Stimulated activated CD4-positive, alpha-beta T cell treated with anti-CD3 and anti-CD28 coated beads, Interleukin-1b, Interleukin-23, amount 100 ng/mL, for 48 hours (primary cell): ENCODE measurements at places on chromosomes 1 and 21.

- no peak for DNase-seq
These were observed 26.4 kb downstream of the NPHS2 start for GRCh38 chr1:179549368-179549700.

DNA sequence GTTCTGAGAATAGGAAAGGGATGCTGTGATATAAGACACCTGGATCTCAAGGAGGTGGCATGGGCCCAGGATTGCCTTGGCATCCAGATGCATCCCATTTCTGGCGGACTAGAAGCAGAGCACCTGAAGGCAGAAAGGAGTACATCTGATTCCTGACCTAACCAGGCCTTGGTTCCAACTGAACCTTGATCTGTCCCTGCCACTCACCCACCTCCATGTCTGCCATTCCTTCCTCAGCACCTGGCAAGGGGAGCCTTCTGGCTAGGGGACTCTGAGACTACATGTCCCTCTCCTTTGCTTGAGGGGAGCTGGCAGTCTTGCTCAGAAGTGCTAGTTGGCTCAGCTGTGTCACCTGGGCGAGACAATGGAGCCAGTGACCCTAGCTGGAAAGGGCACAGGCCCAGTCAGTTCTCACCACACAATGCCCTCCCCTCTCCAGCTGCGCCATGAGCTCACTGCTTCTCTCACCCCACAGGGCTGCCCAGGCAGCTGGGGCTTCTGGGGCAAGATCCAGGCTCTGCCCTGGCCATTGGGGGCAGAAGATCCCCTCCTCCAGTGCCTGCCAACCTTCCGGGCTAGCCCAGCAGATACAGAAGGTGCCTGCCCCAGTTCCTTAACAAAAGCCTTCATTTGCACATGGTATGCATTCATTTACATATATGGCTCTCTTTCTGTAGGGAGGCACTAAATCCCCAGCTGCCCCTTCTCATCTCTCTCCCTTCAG is 2.9 kb downstream of the IGSF8 start:
- DNase-seq: no peak

DNA sequence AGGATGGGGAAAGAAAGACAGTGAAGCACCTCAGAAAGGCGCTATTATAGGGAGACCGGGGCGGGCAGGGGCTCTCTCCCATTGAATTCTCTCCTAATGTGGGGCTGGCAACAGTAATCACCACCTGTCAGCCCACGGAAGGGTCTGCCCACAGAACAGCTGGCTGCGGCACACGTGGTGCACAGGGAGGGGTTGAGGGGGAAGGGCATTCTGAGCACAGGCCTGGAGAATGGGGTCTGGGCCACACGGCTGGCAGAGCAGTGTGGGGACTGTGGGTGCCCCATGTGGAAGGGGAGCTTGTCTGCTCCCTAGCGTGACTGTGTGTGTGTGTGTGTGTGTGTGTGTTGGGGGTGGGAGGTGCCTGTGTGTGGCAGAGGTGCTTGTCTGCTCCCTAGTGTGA is 4.1 kb downstream of the OLFML3 start:
- DNase-seq: no peak

DNA sequence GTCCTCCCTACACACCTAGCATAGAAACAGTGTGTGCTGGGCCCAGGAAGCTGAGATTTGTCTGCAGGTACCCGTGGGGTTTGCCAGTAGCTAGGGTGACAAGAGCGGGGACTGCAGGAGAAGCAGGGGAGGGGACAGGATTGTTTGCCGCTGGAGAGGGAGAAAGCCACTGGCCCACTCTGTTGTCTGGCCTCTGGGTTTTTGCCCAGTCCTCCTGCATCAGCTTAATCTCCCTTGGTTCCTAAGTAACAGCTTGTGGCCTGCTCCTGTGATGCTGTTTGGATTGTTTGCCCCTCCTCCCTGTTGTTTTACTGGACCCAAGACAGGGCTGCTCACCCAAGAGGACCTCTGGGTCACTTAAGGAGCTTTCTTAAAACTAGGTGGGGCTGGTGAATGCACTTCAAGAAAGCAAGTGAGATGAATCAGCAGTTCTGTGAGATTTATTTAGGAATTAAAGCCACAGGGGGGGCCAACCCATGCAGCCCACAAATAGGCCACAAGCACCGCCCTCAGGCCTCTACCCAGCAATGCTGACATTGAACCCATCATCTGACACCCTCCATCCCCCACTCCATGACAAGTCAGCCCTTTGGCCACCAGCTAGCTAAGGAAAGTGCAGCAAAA is 142.8 kb downstream of the ZZZ3 start:
- no peak for DNase-seq

DNA sequence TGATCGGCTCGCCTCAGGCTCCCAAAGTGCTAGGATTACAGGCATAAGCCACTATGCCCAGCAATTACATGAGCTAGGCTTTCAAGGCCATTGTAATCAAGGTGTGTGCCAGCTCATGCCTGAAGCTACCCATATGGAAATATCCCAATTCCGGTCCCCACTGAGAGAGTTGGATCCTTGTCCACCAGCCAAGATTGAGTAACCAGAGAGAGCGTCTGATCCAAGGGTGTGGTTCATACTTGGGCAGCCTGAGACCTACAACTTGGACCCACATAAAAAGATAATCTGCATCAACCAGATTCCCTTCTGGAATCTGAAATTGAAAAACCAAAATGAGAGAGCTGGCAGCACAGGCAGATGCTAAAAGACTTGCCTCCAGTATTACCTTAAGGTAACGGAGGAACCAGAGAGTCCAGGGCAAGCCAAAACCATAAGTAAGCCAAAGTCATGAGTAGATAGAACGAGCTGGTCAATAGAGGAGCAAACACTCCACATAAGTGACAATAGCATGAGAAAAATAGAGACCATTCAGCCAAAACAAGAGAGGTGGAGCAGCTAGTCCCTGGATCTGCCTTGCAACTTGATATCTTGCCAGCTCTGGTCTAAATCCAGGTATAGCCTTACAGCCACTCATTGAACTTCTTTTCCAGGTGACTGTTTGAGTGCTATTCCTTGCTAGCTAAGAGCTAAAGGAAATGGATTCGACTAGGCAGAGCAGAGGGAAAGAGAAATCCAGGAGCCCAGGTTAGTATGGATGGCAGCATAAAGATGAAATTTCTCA is 63.8 kb upstream of the ATP1A1 start:
- DNase-seq: no peak

GRCh38 chr1:17933971-17934370 is 173.6 kb upstream of the IGSF21 start:
- no peak for DNase-seq

GRCh38 chr1:201371792-201372191 is 5.7 kb downstream of the TNNT2 start:
- no peak for DNase-seq

GRCh38 chr1:174872615-174873058 is 127.1 kb upstream of the CACYBP start:
- no peak for DNase-seq

- DNase-seq: no peak
These were observed 23.2 kb downstream of the SKI start for GRCh38 chr1:2251363-2251762.

- no peak for DNase-seq
These were observed 118.8 kb downstream of the AJAP1 start for GRCh38 chr1:4773226-4773625.

DNA sequence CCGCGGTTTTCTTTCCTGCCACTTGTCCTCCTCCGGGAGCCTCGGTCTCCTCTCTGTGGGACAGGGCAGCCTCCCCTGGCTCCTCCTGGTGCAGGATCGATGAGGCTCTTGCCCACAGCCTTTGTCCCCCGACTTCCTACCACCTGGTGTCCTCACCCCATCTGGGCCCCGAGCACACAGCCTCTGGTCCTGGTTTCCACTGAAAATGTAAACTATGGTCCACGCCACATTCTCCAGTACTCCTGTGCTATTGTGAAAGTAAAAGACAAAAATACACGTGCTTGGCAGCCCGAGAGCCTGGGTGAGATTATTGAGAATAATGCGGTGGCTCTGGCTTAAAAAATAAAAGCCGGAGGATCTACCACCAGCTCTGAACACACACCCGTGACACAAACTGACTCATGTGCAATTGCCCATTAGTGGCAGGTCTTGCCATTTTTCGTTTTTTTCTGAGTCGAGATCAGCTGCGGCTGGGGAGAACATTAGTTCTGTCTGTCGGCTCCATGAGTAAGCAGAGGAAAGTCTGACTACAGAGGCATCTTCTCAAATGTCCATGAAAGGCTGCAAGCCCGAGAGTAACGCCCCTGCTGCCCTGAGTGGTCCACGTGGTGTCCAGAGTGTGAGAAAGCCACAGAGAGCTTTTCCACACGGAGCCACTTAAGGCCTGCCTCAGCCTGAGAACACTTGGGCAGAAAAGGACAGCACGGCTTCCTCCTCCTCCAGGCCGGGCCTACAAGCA is 5.7 kb upstream of the COL6A2 start:
- DNase-seq: no peak

DNA sequence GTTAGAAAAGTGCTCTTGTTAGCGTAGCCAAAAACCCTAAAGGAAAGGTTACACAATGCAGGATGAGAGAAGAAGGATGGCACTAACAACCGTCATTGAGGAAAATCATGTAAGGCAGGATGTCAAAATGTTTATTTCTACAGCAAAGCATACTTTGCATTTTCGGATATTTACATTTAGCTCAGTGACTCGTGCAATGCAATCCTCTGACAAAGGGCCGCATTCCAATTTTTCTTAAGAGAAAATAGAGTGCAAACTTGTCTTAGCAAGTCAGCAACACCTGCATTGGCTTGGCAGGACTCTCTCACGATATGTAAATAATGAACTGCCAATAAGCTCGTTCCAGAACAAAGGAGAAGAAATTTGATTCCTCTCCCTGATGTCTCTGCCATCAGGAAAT is 33.3 kb downstream of the TIAM1 start:
- DNase-seq: no peak

- no peak for DNase-seq
These were observed 5.9 kb downstream of the SMG7 start for GRCh38 chr1:183477986-183478781.

- no peak for DNase-seq
These were observed 466.3 kb downstream of the LMO4 start for GRCh38 chr1:87794788-87795614.

GRCh38 chr1:101051688-101052638 is 26.4 kb upstream of the DPH5 start:
- DNase-seq: no peak

GRCh38 chr21:40902299-40902698 is 55.3 kb upstream of the DSCAM start:
- DNase-seq: no peak
